ENCODE measurements at places on chromosomes 3 and 15. TPM values are rescaled to one million over a fixed set of nuclear protein-coding genes. Genes with fewer than 3 reads are reported as not detected.

PLSCR5 gene
- not detected for total RNA-seq

ILDR1 gene
- not detected for total RNA-seq

C3orf52 gene
- total RNA-seq: 4.0 TPM

SLC38A3 gene
- total RNA-seq: not detected

STRC gene
- not detected for total RNA-seq

OR5K2 gene
- total RNA-seq: not detected

BNC1 gene
- 1.5 TPM for total RNA-seq

GOLGA8T gene
- not detected for total RNA-seq

MYL3 gene
- not detected for total RNA-seq

CPEB1 gene
- not detected for total RNA-seq
